ENCODE measurements at places on chromosomes 4 and X.

DNA sequence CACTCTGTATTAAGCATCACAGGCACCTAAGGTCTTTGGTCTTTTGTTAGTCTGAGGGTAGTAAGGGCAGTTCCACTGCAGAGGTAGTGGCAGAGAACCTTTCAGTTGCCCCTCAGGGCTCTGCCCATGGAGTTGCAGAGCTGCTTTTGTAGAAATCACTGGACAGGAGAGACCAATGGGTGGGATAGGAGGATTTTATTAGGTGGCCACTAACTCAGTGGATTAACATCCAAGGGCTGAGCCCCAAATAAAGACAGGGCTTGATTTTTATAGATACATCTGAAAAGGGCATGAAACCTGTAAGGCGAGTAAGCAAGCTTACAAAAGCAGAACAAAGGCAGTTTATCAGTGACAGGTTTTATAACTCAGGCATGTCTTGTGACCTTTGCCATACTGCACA lies 1035.4 kb downstream of the SH3BGRL start:
- DNase-seq: no peak

DNA sequence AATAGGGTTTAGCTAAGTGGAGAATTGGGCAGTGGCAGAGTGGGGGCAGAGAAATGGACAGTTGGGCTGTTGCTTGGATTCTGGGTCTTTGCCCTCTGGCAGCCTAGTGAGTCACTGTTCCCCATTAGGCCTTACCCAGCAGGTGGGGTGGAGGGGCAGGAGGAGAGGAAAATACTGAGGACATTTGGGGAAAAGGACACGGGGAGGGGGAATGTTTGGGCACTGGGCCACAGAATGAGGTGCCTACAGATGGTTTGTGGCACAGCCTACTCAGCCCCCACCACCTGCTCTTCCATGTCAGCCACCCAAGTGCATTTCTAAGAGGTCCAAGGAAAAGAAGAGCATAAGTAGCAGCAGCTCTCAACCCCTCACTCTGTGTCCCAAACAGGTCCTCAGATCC lies 13.0 kb downstream of the SLC16A2 start:
- DNase-seq: no peak

DNA sequence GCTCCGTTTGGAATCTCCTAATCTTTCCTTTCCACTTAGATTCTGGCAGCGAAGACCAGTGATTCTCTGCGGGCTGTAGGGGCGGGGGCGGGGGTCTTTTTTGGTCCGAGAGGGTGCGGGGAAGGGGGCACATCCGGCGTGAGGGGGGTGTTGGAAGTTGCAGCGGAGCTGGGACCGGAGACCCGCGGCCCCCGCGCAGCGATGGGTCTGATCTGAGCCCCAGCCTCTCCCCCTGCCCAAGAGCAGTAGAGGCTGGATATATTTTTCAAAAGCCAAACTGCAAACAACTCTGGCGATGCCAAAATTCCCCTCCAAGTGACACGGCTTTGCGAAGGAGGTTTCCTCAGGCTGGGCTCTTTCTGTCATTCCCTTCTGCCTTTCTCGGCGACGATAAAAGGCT lies 355 bp downstream of the GRID2 start:
- no peak for DNase-seq

DNA sequence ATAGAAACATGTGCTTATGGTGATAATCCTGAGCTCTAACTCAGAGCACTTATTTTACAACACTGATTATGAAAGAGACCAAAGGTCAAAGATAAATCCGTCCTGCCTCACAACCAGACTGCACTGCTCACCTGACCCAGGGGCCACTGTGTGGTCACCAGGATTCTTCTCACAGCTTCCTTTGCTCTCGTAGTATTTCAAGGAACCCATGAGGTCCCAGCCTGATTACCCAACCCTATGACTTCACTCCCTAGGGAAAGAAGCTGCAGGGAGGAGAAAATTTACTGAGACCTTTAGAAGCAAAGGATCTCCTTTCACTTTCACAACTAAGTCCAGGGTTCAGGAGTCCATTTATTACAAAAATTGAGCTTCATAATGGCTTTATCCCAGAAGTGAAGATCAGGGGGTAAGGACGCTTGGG lies 9.6 kb downstream of the SLC25A5 start:
- no peak for DNase-seq
